Right lung (tissue), 10 donors: ENCODE measurements at places on chromosomes 6 and 20.

GRCh38 chr6:135141182-135141581 lies 39.9 kb upstream of the MYB start:
- DNase-seq: no peak

DNA sequence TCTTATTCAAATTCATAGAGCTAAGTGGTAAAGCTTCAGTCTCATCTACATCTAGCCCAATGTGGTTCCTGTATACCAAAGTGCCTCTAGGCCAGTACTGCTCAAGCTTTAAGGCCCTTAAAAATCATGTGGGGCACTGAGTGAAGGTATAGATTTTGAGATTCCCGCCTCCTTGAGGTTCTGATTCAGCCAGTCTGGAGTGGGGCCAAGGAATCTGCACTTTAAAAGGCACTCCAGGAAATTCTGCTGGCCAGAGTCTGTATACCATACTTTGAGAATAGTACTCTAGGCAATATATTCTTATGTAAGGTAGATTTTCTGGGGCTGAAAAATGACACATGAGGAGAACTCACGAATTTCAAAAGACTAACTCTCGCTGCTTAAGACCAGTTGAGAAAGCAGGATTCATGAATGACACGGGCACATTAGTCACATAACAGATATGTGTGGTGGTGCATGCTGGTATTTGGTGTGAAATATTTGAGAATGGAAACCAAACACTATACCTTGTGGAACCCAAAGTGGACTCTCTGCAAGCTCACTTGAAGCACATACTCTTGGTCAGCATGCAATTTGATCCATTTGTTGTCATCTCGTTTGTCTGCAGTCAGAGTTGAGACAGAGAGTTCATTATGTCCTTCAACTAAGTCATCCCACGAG lies 47.6 kb upstream of the SIM1 start:
- no peak for DNase-seq

- no peak for DNase-seq
Observed at GRCh38 chr6:50724381-50725124, 11.2 kb downstream of the TFAP2D start.

DNA sequence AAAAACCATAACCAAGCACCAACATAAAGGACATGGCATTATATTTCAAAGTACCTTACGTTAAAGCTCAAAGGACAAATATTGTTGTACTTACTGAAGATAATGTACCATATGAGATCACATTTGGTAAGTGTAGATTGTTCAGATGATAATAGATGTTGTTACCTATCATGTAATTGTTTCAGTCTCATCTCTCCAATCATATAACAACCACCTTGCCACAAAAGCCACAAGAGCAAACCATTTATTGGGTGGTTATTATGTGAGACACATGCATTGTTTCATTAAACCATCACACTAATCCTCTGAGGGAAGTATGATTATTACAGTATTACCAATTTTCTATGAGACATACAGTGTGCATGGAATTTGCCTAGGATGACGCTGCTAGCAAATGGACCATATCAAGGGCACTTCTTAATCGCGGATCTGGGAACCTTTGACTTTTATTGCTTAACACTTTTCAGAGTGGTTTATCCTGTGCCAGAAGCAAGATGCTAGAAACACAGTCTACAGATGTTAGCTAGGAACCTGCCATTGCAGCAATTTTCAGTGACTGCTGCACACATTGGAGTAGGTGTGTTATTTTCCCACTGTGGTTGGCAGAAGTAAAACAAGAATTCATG lies 149.8 kb upstream of the AKIRIN2 start:
- DNase-seq: peak; percentile 75

DNA sequence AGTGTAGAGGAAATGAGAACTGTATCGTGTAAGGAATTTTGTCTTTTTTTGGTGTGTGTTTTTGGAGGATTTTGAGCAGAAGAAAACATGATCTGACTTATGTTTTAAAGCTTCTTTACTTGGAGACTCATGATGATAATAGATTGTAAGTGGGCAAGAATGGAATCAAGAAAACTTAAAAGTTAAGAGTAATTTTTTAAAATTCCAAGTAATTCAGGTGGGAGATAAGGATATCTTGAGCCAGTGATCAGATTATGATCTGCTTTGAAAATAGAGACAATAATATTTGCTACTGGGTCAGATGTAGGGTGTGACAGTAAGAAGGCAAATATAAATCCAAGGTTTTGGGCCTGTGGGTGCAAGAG lies 734 bp downstream of the ZSCAN26 start:
- DNase-seq: no peak

- peak; percentile 74 for DNase-seq
Observed at GRCh38 chr6:42302411-42302810, 84.8 kb upstream of the MRPS10 start.

GRCh38 chr6:5054245-5054873 lies 30.8 kb upstream of the PPP1R3G start:
- DNase-seq: no peak

DNA sequence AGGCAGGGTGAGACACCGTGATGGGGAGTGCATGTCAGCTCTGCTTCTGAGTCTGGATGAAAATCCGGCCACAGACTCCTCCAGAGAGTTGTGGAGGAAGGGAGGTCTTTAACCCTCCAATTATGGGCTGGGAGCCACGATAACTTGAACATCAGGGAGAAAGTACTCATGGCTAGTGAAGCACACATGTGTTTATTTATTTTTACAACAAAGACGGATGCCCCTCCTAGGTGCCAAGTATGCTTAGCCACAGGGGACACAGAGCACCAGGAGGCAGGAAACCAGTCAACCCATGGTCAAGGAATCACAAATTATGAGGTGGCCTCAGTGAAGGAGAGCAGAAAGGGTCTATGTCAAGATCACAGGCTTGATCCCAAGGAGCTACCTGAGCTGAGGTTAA lies 54.1 kb downstream of the ZNF217 start:
- DNase-seq: no peak

DNA sequence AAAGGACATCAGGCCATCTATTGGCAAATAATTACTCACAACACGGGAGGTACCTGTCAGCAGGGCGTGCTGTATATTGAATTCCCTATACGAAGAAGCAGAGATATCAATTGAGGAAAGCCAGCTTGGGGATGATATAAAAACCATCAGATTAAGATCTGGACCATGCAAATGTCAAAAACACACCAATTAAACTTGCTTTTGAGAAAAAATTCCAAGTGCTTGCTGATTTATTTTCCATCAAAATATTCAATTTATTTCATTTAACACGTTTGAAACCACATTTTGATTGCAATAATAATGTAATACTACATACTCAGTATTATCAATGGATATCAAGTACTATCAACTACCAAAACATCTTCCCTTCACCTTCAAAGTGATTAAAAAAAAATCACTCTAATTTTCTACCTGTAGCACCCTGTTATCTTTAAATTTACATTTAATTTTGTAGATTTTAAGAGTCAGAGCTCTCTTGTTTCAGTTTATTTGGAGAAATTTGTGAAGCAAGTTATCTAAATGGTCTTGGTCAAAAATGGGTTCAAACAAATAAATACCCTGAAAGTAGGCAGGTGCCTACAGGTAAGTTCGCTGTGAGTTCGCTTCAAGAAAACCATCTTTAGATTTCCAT lies 6.8 kb upstream of the TBX18 start:
- DNase-seq: no peak

DNA sequence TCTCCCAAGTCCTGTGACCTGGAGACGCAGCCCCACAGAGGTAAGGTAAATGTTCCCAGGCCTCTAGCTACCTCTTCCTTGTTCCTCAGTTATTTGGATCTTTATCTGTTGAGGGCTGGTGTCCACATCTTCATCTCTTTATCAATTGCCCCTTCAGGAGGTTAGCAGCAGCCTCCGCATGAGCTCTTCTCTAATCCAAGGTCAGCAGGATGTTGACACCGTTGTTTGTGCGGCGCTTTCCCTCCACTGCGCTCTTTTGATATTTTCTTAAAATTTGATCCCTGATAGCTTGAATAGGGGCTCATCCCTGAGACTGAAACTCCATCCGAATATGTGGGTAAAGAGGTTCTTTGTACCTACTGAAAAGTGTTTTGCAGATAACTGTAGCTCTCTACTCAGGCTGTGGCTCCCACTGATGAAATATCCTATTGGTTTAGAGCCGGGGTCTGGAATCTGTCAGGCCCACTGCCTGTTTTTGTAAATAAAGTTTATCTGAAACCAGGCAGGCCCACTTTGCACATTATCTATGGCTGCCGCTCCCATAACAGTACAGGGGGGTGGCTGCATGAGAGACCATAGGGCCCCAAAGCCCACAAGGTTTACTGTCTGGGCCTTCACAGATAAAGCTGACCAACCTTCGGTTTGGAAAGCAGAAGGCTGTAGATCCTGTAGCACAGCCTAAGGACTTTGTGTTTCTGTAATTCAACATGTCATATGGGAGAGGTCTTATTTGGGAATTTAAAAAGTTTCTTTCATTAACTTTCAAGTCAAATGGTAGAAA lies 362.6 kb downstream of the QKI start:
- no peak for DNase-seq

- DNase-seq: no peak
Observed at GRCh38 chr6:93341900-93342613, 77.3 kb downstream of the EPHA7 start.

DNA sequence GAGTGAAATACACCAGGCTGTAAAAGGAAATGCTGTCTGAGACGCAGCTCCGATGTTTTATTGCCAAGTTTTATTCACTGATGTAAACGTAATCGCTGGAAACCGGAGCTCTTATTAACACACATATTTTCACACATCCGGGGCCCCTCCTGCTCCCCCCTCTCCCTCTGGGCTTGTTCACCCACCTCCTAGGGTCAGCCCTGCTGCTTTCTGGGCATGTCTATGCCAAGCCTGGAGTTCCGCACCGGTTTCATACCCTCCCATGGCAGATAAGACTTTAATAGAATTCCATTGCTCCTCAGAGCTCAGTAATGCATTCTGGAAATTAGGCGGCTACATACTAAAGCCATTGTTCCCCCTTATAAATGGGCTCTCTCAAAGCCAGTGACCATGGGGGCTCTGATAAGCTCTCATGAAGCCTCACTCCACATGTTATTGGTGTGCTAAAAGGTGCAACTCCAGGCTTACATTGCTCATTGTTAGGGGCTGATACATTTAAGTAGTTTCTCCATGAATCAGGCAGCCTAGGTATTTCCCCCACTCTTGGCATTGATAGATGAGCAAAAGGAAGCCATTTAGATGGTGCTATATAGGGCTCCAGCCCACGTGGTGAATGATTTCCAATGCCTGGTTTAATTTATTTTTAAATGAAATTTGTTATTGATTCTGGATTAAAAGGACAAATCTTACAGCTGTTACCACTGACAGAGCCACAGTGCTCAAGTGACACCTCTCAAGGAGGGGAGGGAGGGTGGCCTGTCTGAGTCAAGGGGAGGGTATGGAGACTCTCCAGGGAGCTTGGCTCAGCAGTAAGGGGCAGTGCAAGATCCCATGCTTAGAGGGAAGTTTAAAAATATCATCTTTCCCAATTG lies 4.5 kb upstream of the VSTM2L start:
- no peak for DNase-seq

GRCh38 chr6:167049275-167049674 lies 50.1 kb downstream of the CEP43 start:
- no peak for DNase-seq

DNA sequence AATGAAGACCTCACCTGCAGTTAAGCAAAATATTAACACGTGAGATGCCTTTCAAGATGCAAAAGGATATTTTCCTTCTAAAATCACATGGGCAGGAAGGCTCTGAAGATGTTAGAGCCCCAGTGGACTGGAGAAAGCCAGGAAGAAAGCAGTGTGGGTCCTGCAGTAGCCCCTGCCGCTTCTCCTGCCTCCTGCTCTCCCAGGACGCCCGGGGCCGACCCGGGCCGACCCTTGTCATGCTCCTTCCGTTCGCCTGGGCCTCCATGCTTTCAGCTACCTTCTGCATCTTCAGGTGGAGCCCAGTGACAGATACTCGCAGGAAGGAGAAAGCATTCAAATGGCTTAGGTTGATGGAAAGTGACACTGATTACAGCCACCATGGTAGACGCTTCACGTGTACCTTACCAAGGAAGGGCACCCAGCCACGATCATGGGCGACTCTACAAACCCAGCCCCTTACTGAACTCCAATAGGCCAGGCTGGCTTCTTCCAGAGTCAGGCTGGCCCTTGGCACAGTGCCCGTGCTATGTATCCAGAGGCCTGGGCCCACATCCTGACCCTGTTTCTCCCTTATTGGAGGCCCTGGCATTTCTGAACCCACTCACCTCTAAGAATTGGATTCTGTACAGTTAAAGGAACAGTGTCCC lies 69.0 kb downstream of the TCP11 start:
- DNase-seq: no peak

GRCh38 chr20:61253640-61254511 lies 1.8 kb downstream of the CDH4 start:
- DNase-seq: peak; percentile 33
